ENCODE measurements at places on chromosomes 6 and 20. TPM values are rescaled to one million over a fixed set of nuclear protein-coding genes. Genes with fewer than 3 reads are reported as not detected.

CPXM1 gene
- total RNA-seq = 69.0 TPM

PRSS16 gene
- total RNA-seq = 17.7 TPM

TNNC2 gene
- total RNA-seq = 3.1 TPM

GRM4 gene
- total RNA-seq = 5.3 TPM

TFAP2A gene
- total RNA-seq = 2.6 TPM

CLDN20 gene
- not detected for total RNA-seq

GRCh38 chr6:32158052-32158451 is 4.1 kb downstream of the PPT2 start:
- no peak for DNase-seq

DNA sequence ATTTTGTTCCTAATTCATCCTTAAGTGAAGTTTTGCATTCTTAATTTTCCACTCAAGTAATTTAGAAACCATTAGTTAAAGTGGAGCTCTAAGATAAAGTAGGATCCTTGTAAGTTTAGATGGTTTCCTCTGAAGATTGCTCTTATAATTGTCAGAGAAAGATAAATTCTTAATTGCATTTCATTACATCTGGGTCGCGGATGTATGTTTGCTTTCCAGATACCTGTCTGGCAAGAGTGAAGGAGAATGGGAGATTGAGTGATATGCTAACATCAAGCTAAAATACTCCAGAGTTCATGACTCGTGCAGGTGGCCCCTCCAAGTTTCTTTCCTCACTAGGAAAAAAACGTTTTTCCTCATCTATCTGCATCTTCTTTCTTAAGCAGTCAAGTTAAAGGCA is 361.8 kb downstream of the DOK5 start:
- DNase-seq = no peak

- DNase-seq = no peak
These were observed 30.4 kb downstream of the ADGRF5 start for GRCh38 chr6:46891252-46891795.

DNA sequence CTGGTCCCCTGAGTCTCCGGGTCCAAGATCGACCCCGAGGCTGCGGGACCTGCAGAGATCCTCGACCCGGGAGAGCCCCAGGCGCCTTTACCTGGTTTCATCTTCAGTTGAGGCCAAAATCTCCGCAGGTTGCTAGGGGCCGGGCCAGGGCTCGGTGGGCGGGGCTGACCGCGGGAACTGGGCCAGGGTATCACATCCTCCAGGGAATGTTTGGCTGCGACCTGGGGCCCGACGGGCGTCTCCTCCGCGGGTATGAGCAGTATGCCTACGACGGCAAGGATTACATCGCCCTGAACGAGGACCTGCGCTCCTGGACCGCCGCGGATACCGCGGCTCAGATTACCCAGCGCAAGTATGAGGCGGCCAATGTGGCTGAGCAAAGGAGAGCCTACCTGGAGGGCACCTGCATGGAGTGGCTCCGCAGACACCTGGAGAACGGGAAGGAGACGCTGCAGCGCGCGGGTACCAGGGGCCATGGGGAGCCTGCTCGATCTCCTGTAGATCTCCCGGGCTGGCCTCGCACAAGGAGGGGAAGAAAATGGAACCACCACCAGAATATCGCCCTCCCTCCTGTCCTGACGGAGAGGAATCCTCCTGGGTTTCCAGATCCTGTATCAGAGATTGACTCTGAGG is 53.8 kb upstream of the POLR1H start:
- DNase-seq = peak; percentile 85

DNA sequence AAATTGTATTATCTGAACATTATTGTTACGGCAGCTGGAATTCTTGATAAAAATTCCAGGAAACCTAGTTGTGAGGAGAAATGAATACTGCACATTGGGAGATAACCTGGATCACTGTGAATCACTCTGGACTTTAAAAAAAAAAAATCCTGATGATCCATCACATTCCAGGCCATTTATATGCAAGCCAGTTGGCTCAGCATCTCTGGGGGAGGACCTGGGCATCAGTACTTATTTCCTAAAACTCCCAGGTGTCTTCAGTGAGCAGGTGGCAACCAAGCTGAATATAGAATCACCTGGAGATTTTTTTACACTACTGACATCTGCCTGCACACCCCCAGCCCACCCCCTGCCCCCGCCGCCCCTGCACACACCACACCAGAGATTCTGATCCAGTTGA is 39.1 kb upstream of the SIRT5 start:
- no peak for DNase-seq

DNA sequence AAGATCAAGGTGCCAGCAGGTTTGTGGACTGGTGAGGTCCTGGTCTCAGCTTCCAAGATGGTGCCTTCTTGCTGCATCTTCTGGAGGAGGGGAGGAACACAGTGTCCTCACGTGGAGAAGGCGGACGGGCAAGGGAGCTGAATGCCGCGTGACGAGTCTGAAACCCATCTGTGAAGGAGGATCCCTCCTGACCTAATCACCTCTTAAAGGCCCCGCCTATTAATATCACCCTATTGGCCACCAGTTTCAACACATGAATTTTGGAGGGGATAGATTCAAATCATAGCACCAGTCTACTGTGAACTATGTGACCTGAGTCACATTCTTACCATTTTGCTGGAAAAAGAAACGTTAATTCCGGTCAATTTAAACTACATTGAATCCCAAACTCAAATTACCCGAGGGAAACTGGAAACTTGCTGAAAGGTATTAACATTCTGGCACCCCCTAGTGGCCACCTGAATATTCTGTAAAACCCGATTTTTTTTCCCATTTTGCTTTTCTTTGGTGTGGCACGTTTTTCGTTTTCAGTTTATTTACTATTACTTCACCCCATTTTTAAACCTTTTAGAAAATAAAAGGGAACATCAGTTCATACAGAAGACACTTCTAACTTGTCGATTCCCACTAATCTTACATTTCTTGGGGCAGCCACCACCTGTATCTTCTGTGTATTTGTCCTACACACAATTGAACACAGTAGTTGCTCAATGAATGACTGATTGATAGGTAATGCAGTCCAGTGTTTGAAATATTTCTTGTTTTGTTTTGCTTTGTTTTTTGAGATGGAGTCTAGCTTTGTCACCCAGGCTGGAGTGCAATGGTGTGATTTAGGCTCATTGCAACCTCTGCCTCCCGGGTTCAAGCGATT is 17.9 kb upstream of the CCDC170 start:
- DNase-seq = peak; percentile 76

GRCh38 chr6:11714798-11715285 is 63.8 kb downstream of the ADTRP start:
- no peak for DNase-seq

GRCh38 chr6:138428944-138429598 is 25.0 kb downstream of the HEBP2 start:
- DNase-seq = no peak

DNA sequence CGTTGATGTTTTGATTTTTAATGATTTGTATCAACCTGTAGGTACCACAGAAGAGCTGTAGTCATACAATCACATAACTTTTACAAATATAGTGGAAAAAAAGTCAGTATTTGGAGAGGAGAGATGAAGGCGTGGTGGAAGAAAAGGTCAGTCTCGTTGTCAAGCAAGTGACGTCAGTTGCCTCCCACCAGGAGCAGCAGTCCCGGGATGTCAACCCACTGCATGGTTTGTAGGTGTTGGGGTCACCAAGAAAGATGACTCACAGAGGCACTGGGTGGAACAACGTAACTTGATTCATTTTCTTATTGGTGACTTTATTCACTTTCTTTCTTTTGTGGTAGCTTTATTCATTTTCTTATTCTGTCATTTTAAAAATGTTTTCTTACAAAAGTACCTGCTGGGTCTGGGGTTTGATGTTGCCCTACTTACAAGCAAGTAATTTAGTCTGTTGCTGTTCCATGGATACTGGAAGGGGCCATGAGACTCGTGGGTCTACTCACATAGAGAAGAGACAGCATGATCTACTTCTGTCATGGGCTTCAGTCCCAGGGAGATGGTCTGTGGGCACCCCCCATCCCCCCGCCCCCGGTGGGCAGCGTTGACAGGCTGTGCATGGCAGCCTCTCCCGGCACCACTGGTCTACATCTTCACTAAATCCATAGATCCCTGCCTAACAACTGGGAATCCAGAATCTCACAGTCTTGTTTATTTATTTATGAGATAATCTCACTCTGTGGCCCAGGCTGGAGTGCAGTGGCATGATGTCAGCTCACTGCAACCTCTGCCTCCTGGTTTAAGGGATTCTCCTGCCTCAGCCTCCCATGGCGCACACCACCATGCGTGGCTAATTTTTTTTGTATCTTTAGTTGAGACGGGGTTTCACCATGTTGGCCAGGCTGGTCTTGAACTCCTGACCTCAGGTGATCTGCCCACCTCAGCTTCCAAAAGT is 36.4 kb upstream of the SYNJ2 start:
- DNase-seq = no peak

GRCh38 chr6:47722194-47722593 is 23.8 kb downstream of the ADGRF4 start:
- no peak for DNase-seq

- DNase-seq = no peak
These were observed 105.4 kb downstream of the NCOA3 start for GRCh38 chr20:47606983-47607613.

GRCh38 chr6:113011801-113012200 is 664.7 kb downstream of the RFPL4B start:
- DNase-seq = no peak

GRCh38 chr6:133892813-133893691 is 4.1 kb downstream of the TCF21 start:
- DNase-seq = peak; percentile 40

- DNase-seq = no peak
These were observed 46.8 kb upstream of the SLCO4A1 start for GRCh38 chr20:62595491-62595890.

GRCh38 chr20:51079488-51079887 is 56.6 kb upstream of the KCNG1 start:
- DNase-seq = no peak

GRCh38 chr20:47262365-47263013 is 94.0 kb downstream of the ZMYND8 start:
- no peak for DNase-seq

GRCh38 chr6:12208190-12208589 is 82.0 kb upstream of the EDN1 start:
- no peak for DNase-seq

DNA sequence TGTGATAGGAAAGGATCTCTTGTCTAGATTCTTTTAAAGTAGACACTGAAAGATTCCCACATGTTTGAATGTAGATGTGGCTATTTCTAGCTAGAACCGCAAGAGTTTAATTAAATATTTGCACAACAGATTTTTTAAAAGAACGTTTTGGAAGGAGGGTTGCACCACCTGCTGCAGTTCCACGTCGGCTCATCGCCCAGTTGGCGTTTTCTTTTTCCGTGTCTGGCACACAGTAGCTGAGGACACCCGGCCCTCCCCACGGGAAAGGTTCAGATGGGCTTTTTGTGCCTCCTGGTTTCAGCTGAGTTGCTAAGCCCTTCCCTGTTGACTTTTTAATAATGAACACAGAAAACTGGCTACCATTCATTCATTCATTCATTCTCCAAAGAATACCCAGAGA is 41.8 kb upstream of the DOK5 start:
- no peak for DNase-seq

DNA sequence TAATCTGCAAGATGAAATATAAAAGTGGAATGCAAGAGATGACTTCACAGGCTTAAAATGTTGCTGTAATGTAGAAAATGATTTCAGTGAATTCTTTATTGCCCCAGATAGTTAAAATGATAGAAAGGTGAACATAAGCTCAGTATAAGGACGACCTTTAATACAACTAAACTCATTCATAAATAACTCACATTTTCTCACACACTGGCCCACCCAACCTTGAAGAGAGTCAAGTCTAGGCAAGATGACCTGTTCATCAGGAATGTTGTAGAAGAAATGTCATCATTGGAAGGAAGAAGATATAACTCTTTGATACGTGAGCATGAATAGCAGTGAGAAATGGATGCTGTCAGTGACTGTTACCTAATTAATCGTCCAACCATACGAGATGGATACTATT is 111.1 kb upstream of the SASH1 start:
- DNase-seq = no peak

DNA sequence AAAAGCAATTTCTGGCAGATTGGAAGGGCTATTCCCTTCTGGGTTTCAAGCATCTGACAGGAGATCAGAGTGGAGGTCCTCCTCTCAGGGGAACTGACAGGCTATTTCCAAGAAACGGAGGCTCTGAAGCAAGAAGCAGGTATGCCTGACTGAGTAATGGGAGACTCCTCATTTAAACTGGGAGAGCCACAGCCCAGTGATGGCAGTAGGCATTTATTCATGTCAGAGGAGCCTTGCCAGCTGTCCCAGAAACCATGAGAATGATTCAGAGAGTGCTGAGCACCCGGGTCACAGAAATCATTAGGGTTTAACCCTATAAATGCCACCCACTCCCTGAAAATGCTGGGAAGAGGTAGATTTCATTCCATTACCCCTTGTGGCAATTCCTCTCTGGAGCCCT is 247.5 kb upstream of the RNF217 start:
- DNase-seq = no peak

DNA sequence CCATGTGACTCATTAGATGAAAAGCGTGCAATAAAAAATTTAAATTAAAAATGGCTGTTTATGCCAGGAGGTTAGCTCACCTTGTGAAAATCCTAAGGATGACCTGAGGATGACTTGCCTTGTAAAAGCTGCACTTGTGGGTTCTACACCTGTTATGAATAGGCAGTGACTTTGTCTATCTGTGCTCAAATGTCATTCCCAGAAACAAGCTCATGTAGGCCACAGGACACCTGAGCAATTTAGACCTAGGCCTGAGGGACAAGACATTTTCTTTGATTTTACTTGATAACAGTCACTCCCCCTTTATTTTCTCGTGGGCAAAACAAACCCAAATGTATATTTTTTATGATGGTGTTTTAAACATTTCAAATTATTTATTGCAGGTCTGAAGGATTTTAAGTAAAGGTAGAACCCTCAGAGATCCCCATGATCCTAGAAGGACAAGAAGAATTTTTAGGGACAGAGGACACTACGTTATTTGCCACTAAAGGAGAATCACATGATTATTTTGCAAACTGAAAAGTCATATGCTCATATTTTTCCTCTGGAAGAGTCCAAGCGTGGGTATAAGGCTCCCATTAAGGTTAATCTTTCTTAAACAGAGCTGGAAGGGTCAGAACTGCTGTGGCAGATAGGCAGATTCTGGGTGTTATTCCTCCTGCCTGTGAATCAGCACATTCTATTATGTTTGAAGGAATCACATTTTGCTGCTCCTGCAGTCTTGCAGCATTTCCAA is 277.5 kb upstream of the MAN1A1 start:
- DNase-seq = no peak

GRCh38 chr6:56292505-56293181 is 45.3 kb upstream of the COL21A1 start:
- peak; percentile 52 for DNase-seq

Measured in H9 (cell line).